CD4-positive, CD25-positive, alpha-beta regulatory T cell (primary cell): ENCODE measurements at places on chromosomes 12 and 14.

- DNase-seq: no peak
These were observed 87.6 kb upstream of the EGLN3 start for GRCh38 chr14:34038358-34039057.

DNA sequence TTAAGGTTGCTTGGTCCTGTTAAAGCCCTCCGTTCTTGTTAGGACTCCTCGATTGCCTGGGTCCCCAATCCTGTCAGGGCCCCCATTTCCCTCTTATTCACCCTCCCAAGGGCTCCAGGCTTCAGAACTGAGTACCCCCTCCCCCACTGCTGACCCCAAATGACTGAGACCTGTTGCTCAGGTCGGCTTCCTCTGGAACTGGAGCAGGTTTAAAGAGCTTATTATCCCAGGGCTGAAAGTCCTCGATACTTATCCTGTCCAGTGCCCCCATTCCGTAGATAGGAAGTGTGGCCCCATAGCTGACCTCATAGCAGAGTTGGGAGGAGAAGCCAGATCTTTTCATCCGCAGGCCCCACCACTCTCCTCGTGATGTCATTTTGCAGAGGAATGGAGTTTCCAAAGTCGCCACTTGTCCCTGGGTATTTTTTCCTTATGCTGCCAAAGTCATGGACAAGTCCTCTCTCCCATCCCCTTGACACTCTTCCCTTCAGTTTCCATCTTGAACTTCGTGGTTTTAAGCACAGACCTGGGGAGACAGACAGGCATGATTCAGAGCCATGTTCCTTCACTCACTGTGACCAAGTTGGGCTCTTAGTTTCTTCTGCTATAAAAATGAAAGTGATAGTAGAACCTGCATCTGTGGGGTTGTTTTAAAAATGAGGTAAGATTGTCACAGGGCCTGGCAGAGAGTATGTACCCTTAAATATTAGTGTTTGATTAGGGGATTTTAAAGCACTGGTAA lies 1.2 kb downstream of the USP30 start:
- no peak for DNase-seq

DNA sequence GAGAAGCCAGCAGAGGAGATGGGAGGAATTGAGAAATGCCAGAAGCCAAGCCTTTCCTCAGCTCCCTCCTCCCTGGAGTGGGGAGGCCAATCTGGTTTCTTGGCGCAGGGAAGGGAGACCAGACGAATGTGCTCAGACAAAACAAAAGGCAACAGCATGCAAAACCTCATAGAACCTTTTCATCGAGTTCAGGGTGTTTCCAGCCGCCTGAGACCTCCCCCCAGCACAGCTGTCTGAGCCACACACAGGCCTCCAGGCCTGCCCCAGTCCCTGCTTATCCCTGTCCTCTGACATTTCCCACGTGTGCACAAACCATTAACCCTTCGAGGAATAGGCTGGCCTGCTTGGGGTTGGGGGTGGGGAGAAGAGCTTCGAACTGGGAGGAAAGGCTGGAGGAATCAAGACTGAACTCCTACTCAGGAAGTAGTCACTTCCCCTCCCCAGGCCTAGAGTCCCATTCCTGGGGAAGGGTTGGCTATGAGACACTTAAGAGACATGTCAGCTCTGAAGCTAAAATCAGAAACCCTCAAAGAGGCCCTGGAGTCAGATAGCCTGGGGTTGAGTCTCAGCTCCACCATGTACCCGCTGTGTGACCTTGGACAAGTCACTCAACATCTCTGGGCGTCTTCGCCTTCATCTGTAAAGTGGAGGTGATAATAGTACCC lies 10.7 kb downstream of the TBX3 start:
- DNase-seq: no peak

DNA sequence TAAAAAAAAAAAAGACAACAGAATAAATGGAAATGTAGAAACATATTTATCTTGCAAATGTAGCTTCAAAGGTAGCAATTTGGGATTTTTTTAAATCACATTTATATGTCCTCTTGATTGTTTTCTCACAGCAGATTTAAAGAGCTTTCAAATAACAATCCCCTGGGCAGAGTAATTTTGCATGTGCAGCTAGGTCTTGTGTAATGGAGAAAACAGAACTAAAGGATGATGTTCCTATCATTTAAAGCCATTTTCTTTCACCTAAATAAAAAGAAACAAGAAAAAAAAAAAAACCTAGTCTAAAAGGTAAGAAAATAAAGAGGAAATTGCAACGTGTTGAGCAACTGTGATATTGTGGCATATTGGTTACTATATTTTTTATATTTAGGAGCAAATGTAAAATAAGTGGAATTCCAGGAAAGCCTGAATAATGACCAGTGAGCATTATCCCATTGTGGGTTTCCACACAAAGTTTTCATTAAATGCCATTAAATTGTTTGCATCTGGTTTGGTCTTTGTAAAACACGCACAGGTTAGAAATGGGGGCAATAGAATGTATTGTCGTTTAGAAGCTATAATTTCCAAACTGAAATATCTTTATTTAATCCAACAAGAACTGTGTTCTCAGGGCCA lies 215.6 kb downstream of the SLC6A15 start:
- DNase-seq: no peak
